ENCODE measurements at places on chromosomes 4 and X.

DNA sequence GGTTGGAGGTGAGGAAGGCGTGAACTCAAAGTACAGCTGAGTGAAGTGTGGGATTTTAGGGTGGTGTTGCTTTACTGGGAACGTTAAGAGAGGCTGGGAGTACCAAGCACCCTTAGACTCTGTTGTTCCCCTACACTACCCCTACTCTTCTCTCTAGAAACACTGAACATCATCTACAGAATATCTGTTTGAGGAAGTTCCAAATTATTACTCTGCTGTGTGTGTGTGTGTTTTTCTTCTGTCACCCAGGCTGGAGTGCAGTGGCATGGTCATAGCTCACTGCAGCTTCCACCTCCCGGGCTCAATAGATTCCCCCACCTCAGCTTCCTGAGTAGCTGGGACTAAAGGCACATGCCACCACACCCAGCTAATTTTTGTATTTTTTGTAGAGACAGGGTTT is 76.7 kb upstream of the AP1S2 start:
- no peak for DNase-seq

GRCh38 chrX:2320580-2321327 is 180.0 kb downstream of the DHRSX start:
- DNase-seq = no peak

DNA sequence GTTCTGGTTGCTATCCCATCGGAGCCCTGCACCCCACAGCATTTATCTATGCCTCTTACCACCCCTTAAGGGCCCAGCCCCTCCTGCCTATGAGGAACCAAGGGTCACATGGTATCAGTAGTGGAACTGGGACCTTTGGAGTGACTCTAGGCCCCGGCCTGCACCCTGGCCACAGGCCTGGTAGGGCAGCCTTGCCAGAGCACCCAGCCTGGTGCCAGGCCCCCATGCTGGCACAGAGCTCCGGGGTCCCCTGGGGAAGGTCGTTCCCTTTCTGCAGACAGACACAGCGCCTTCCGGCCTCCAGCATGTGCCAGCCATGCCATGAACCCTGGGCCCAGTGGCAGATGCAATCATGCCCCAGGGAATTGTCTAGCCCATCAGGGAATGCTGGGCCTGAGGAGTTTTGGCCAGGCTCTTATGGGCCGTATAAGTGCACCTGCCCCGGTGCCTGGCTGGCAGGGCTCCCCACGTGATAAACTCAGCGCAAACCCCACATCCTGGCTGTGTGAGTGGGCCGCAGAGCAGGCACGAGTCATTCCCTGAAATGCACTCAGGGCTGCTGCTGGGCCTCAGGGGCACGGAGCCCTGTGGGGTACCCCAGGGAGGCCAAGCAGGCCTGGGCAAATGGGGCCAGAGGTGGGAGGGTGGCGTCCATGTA is 19.8 kb upstream of the ADD1 start:
- no peak for DNase-seq

DNA sequence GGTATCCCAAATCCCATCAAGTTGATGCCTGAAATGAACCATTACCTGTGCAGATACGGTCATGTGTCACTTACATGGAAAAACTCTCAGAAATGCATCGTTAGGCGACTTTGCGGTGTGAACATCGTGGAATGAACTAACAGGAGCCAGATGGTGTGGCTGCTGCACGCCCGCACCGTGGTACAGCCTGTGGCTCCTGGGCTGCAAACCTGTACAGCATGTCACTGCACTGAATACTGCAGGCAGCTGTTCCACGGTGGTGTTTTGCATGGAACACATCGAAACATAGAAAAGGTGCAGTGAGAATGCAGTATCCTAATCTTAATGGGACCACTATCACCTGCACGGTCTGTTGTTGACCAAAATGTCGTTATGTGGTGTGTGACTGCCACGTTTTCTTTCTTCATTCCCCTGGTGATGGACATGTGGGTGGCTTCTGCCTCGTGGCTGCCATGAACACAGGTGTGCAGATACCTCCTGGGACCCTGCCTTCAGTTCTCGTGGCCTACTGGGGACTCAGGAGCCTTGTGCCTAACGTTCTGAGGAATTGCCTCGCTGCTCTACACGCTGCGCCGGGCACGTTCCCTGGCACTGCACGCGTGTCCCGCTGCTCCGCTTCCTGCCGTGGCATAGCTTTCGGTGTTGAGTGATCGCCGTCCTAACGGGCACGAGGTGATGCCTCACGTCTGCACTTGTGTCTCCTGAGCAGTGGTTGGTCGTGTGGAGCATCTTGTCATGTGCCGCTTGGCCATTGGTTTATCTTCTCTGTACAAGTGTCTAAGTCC is 18.5 kb downstream of the MAEA start:
- no peak for DNase-seq

GRCh38 chr4:72031868-72032608 is at the start of gene NPFFR2:
TSS of gene NPFFR2 (plus strand) at chr4:72032000. CDS start at chr4:72128592, 96,592 bp downstream.
- DNase-seq = no peak

DNA sequence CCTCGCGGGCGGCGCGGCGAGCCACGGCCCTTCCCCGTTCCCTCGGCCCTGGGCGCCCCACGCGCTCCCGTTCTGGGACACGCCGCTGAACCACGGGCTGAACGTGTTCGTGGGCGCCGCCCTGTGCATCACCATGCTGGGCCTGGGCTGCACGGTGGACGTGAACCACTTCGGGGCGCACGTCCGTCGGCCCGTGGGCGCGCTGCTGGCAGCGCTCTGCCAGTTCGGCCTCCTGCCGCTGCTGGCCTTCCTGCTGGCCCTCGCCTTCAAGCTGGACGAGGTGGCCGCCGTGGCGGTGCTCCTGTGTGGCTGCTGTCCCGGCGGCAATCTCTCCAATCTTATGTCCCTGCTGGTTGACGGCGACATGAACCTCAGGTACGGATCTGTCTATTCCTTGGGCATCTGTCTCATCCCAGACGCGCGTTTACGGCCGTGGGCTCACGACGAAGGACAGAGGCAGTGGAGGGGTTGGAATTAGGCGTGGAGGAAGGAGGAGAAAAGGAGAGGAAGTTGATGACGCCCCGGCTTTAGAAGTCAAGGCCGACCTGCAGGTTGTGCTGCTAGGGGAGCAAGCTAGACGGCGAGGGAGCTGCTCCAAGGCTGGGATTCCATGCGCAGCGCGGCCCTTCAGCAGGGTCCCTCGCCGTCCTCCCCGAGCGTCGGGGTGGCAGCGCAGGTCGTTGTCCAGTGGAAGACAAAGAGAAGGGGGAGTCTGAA is 792 bp downstream of the SLC10A4 start:
- DNase-seq = no peak

GRCh38 chr4:31791666-31792065 is 1071.5 kb downstream of the PCDH7 start:
- no peak for DNase-seq

DNA sequence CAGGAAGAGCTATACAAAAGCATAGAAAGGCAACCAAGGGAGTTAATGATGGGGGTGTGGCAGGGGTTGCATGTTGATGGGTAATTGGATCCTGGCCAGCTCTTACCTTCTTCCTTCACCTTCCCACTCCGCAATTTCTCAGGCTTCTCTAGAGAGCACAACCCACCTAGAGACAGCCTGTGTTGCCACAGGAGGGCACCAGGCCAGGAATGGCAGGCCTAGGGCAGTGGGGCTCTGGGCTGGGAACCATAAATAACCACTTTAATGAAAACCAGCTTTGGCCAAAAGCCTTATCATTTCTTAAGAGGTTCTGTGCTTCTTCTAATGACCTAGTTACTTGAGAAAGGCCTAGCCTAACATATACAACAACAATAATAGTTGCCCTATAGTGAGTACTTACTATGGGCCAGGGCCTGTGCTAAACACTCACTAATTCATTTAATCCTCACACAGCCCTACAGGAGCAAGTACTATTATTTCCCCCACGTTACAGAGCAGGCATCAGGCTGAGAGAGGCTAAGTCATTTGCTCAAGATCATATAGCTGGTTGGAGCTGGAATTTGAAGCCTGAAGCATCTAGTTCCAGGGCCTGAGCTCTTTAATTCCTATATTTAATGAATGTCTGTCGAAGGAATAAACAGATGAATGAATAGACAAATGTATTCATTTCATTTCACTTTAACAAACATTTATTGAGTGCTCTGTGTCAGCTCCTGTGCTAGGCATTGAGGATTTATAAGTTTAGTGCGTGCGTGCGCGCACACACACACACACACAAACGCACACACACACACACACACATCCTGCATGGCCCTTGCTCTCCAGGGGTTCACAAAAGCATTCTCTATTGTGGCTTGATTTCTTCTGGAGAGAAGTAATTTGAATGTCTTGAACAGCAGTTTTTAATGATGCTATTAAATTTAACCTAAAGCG is 66.8 kb downstream of the RTL9 start:
- DNase-seq = no peak

GRCh38 chrX:18406531-18407266 is 18.7 kb upstream of the CDKL5 start:
- no peak for DNase-seq

- DNase-seq = no peak
These were observed 290.7 kb upstream of the FAM241A start for GRCh38 chr4:111854494-111855087.

DNA sequence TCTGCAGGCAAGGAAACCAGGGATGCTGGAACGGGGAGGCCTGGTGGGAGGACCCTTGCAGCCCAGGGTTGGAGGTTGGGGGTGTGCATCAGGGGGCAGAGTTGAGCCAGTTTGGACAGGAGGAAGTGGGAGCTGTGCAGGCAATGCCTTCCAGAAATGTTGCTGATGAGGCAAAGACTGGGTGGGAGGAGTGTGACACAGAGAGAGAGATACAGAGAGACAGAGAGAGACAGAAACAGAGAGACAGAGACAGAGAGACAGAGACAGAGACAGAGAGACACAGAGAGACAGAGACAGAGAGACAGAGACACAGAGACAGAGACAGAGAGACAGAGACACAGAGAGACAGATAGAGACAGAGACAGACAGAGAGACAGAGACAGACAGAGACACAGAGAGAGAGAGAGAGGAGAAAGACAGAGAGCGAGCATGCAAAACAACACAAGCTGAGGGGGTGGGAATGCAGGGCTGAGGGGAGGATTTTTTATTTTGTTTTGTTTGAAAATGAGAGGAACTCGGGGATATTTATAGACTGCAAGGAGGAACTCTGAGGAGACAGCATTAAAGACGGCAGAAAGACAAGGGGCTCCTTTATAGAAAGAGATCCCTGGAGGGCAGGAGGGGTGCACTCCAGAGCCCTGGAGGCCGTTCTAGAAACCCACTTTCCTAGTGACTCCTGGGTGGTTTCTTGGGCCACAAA is 1.9 kb upstream of the HAUS3 start:
- DNase-seq = no peak

DNA sequence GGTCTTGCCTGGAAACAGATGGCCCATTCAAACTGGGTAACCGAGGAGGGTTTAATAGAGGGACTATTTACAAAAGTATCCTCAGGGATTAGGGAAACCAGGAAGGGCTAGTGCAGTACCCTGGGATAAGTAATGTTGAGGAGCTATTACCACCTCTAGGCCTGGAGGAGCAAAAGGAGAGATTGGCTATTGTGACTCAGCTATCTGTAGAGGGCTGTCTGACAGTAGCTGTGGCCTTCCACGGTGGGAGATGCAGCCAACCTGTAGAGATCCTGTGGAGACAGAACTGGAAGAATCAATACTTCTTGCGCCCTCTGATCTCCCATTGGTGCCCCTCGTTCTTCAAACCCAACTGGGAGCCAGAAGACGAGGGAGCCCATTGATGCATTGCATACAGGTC is 34.1 kb upstream of the RPS6KA3 start:
- no peak for DNase-seq

DNA sequence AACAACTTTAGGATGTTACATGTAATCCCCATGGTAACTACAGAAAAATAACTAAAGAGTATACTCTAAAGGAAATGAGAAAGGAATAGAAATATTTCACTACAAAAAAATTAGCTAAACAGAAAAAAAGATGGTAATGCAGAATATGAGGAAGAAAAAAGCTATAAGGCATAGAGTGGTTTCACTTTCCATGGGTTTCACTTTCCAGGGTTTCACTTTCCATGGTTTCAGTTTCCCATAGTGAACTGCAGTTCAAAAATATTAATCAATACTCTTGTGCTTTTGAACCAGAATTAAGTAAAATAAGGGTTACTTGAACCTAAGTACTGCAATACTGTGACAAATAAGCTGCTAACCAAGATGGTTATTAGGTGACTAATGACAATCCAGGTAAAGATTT is 42.0 kb downstream of the NPFFR2 start:
- no peak for DNase-seq

DNA sequence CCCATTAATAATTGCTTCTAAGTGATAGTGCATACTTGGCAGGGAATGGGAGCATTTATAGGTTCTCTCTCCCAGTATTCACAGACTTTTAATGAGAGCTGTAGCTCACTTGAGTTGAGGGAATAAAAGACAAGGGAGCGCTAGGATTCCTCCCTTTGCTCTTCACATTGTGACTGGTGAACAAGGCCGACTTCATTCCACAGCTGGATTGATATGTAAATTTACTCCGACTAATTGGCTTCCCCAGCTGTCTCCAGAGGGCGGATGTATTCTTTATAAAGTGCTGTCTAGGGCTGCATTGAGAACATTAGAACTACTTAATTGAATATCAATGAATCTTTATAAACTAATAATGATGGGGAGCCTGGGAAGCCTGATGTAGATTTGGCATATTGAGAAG is 63.4 kb downstream of the GPR50 start:
- no peak for DNase-seq

GRCh38 chrX:103418811-103419340 is 42.5 kb downstream of the BEX3 start:
- no peak for DNase-seq

GRCh38 chrX:95441836-95442235 is 1242.8 kb upstream of the DIAPH2 start:
- no peak for DNase-seq

GRCh38 chrX:2666491-2666890 is 24.6 kb upstream of the CD99 start:
- DNase-seq = no peak

DNA sequence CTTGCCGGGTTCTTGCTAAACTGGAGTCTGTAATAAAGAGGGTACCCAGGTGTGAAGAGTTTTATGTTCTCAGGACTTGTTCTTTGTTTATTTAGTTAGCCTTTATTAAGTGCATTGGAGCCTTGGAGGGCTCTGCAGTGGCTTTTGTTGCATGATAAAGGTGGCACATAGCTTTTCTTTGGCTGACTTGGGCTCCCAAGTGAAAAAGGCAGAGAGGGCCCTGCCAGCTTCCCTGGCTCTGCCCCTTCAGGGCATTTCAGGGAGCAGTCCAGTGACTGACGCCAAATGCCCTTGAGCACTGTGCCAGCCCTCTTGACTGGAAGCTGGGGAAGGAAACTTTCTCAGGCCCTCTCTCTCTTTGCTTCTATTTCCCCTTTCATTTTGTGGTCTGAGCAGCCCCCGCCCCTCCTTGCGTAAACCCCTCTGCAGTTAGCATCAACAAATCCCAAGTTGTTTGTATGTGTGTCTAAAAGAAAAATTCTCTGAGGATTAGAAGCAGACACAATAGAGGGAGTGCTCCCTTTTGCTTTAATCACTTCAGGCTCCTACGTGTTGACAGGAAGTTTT is 152.2 kb downstream of the NHS start:
- no peak for DNase-seq

GRCh38 chr4:103895876-103896465 is 176.2 kb upstream of the TACR3 start:
- DNase-seq = no peak
